ENCODE measurements at places on chromosomes 12 and 14.

GRCh38 chr12:102869571-102869970 lies 47.5 kb downstream of the PAH start:
- no peak for DNase-seq

GRCh38 chr12:123948401-123948795 lies 24.2 kb downstream of the CCDC92 start:
- DNase-seq = no peak

DNA sequence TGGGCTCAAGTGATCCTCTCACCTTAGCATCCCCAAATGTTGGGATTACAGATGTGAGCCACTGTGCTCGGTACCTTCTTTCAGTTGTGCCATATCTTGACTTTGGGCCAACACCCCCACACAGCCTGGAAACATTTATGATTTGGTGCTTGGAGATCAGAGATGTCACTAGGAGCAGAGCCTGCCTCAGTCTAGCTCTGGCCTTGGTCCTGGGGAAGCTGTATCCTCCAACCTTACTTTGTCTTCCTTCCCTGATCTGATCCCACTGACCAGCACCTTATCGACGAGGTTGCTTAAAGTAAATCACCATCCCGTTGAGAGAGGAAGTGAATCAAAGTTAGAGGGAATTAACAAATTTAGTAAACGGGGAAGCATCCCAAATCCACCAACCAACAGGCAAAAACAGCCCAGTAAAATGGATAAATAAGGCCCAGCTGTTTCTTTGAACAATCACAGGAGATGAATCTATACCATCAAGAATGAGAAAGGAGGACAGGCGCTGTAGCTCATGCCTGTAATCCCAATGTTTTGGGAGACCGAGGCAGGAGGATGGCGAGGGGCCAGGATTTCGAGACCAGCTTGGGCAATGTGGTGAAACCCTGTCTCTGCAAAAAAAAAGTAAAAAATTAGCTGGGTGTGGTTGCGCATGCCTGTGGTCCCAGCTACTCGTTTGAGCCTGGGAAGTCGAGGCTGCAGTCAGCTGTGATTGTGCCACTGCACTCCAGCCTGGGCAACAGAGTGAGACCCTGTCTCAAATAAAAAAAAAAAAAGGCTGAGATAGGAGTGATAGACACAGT lies 3.4 kb downstream of the PLBD2 start:
- no peak for DNase-seq

- no peak for DNase-seq
These were observed 925 bp downstream of the DICER1 start for GRCh38 chr14:95156161-95157047.

DNA sequence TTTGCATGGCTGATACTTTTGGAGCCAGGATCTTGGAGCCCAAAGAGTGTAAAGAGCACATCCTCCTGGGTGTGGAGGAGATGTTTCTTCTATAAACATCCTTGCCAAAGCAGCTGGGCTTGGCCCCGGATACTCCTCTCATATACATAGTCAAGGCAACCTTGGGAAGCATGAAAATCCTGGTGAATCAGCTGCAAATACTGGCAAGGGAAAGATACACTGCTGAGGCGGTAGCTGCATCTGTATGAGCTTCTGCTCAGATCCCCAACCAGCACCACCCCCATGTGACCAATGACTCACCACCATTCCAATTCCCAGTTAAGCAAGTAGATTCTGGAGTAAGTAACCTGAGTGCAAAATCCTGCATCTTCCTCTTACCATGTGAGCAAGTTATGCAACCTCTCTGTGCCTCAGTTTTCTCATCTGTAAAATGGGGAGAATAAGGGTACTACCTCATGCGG lies 567.4 kb downstream of the MED13L start:
- DNase-seq = peak; percentile 24

- DNase-seq = no peak
These were observed 38.0 kb upstream of the NID2 start for GRCh38 chr14:52106840-52107239.

DNA sequence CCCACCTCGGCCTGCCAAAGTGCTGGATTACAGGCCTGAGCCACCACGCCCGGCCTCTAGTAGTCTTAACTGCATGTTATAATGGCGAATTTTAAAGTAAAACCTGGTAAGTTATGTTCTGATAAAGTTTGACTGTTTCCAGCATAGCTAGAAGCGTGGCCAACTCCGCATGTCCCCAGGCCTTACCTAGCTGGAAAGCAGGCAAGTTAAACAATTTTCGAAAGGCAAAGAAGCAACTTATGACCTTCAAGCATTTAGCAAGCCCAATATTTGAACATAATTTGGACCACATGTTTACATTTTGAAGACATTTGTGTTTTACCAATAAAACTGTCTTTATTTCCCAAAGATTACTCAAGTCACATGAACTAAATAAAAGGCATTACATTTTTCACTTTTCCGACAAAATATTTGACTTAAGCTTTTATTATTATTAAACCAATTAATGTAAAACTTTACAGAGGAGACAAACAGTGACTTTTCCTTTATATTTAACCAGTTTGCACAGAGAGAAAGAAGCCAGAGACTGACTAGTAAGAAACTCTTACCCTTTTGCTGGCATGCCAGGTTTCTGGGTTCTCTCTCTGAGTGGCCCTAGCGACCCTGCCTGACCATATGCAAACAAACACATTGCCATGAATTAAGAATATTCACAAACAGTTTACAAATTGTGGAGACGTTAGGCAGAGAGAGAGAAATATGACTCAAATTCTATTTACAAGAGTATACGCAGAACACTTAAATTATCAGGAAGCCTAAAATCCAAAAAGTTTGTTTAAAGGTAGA lies 106.3 kb downstream of the RIN3 start:
- DNase-seq = no peak

DNA sequence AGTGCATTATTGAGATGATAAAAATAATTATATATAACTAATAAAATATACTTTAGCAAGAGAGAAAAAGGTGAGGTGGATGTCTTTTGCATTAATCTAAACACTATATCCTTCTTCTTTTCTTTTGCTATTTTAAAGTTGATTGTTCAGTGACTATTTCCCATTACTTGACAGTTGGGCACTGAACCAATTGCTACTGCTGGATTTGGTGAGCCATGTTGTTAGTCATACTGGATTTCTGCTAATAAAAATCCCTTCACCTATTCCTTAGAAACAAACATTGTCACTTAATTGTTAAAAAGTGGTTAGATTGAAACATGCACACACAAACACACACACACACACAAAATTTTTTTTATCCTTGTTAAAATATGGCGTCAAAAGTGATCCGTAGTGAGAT lies 251.6 kb upstream of the ALG10 start:
- DNase-seq = no peak

DNA sequence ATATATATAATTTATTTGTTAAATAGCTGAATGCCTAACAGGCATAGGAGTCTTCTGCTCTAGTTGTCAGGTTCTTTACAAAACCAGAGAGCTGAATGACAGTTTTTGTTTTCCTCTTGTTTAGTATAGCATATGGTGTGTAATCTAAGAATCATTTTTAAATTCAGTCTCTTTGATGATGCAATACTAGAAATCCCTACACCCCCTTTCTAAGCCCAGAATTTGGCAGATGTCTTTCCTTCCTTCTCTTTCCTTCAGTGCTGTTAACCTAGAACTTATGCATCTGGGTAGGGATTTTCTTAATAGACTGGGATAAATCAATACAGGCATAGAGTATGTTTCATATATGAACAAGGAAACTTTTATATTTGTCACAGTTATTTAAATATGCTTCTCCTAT lies 198.1 kb downstream of the KCNH5 start:
- no peak for DNase-seq

DNA sequence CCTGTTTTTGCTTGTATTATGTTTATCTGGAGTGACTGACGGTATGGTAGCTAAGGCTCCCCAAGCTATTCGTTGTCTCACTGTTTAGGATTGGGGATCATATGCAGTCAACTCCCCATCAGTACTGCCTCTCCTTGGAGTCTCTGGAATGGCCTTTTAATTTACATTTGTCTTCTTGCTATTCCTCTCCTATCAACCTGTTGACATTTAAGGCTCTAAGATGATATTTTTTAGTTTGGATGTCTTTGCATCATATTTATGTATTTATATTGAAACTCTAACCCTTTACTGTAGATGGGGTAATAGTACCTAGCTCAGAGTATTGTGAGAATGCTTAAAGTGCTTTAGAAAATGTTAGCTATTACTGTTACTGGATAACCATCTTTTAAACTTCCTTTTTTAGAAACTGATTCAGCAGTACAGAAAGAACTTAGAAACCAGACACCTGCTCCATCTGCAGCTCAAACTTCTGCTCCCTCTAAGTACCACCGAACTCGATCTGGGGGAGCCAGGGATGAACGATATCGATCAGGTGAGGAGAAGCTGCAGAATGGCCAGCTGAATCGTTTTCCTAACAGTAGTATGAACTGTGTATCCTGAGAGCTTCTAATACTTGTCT lies 123.5 kb upstream of the ATF1 start:
- DNase-seq = no peak

DNA sequence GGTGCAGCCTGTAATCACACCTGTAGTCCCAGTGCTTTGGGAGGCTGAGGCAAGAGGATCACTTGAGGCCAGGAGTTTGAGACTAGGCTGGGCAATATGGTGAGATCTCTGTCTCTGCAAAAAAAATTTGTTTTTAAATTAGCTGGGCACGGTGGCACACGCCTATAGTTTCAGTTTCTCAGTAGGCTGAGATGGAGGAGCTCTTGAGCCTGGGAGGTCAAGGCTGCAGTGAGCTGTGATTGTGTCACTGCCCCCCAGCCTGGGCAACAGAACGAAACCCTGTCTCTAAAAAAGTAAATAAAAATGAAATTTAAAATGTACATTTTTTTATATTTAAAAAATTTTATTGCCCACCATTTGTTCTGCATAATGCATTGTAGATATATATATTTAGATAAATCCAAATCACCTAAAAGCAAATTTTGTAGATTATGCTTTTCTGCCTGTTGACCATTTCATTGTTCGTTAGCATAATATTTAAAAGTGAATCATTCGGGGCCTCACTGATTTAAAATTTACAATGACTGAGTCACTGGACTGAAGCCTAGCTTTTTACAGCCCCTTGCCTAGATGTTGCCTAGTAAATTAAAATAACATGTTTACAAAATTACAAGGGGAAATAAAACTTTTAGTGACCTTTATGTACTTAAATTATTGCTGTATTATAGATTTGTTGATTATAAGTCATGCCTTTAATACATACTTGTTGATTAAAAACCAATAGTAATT lies 87.9 kb downstream of the USP15 start:
- no peak for DNase-seq

- DNase-seq = no peak
These were observed 407.9 kb upstream of the ATXN7L3B start for GRCh38 chr12:74129702-74130101.

- no peak for DNase-seq
These were observed 13.0 kb downstream of the KMT5A start for GRCh38 chr12:123396954-123397353.

GRCh38 chr14:106459971-106460730 lies 933.8 kb downstream of the TMEM121 start:
- DNase-seq = no peak

GRCh38 chr12:48572326-48572725 lies 2.5 kb upstream of the LALBA start:
- DNase-seq = no peak

GRCh38 chr14:29926701-29927375 lies 809 bp downstream of the PRKD1 start:
- no peak for DNase-seq

DNA sequence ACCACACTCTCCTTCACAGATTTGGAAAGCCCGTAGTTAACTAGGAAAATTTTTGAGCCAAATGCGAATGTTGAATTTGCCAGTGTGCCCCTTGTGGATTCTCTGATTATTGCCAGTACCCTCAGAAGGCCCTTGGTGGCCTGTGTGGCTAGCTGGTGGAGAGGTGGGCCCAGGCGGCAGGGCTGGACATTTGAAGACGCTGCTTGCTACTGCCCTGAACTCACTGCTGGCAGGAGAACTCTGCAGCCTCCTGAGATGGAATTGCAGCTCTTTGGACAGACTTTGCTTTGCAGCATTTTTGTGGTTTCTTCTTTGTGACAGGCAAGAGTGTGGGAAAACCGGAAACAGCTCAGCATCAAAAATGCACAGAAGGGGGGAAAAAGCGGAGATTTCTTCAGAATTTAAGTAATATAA lies 97.6 kb downstream of the TGFB3 start:
- no peak for DNase-seq

DNA sequence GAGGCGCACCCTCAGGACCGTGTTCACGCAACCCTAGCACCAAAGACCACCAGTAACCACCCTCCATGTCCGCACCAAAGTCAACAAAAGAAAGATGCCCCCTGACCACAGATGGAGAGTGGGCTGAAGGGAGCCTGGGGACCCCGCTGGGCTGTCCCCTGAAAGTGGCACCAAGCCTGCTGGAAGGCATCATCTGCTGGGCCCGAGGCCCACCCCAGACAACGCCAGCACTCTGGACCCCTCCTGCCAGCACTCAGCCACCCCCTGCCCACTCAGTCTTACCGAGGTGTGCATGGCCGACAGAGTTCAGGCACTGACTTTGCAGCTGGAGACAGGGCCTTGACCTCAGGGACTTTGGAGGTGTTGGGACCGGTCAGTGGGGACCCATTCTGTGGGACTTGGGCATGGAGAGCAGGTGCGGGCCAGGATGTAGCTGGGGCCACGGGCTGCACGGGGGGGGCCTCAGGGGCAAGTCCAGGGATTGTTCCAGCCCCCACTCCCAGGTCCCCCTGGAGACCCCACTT lies 34.4 kb upstream of the TMEM179 start:
- no peak for DNase-seq

GRCh38 chr14:103561381-103562178 lies 877 bp downstream of the BAG5 start:
- DNase-seq = no peak

DNA sequence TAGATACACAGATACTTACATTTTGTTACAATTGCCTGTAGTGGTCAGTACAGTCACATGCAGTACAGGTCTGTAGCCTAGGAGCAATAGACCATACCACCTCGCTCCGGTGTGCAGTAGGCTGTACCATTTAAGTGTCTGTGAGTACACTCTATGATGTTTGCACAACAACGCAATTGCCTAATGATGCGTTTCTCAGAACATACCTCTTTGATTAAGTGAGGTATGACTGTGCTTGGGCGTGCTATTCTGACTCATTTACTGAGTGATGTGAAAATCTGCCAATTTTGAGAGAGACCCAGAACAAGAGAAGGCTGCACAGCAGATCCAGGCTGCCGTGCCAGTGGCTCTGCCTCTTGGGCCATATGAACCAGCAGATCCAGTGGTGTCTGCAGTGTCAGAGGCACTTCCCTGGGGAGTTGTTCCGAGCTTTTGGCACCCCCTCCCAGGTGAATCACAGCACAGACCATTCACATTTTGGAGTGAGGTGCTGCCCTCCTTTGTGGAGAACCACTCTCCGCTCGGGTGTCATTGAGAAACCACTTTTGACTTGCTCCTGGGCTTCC lies 20.4 kb downstream of the DLK1 start:
- DNase-seq = no peak
